MG63 (cell line): ENCODE measurements at places on chromosomes 6 and 20.

GRCh38 chr6:53879608-53880007 lies 84.8 kb downstream of the LRRC1 start:
- DNase-seq = no peak

- DNase-seq = no peak
Measured at GRCh38 chr6:24768361-24768760, 6.4 kb upstream of the GMNN start.

DNA sequence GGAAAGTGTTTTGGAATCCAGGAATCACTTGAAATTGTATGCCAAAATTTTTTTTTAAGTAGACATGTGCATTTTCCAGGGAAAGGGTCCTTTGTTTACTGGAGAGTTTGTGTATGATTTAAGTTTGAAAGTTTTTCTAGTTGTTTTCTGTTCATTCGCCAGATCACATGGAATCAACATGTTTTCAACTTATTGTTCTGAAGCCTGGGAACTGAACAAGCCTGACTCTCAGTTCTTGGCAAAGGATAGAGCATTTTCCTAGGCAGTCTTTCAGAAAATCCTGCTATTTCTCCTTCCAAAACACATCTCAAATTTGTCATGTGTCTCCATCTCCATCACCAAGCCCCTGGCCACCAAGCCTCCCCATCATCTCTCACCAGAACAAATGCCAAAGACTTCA lies 374.8 kb downstream of the MAFB start:
- no peak for DNase-seq

DNA sequence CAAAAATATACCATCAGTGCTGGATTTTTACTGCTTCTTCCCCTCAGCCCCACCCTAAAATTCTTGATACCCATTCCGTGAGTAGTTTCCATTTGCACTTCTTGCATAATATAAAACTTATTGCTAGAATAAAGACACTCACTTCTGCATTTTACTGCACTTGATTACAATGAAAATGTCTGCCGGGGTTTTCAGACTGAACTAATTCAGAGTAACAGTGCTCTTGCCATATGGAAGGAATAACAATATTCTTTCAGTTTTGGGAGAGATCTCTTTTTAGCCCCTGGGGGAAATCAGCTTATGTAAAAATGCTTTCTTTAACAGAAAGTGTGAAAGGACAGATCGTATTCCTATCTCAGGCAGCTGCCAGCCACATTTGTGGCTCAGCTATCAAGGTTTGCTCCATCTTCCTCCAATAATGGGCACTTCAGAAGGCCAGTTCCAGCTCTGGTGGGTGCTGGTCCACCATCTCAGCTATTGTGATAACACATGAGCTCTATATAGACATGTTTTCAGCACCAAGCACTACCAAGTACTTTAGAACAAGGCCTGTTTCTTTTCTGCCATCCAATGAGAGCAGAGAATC lies 8.9 kb downstream of the SMLR1 start:
- DNase-seq = no peak

- no peak for DNase-seq
Measured at GRCh38 chr6:132817554-132818403, 3.4 kb downstream of the RPS12 start.

DNA sequence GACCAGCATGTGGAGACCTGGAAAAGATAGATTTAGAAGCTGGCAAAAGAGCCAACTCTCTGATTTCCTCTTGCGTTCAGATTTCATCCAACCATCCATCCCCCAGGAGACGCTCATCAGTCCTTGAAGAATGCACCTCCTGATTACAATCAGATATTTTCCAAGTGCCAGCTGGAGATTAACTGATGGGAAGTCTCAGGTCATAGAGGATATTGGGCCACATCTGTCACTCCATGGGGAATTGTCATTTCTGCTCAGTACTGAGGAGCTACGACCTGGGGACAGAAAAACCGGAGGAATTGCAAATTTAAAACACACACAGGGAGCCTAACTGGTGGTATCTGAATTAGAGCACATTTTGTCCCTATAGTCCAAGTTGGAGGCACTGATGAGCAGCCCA lies 496.2 kb upstream of the SULF2 start:
- no peak for DNase-seq

GRCh38 chr20:54585217-54585616 lies 109.8 kb downstream of the DOK5 start:
- no peak for DNase-seq

- no peak for DNase-seq
Measured at GRCh38 chr6:167296902-167297301, 5.8 kb downstream of the UNC93A start.

- DNase-seq = no peak
Measured at GRCh38 chr20:37796121-37796520, 102.3 kb downstream of the CTNNBL1 start.

- no peak for DNase-seq
Measured at GRCh38 chr6:31669676-31670075, at the start of gene LY6G5B. TSS of gene LY6G5B (plus strand) at chr6:31669976. CDS start at chr6:31670951, 975 bp downstream.

DNA sequence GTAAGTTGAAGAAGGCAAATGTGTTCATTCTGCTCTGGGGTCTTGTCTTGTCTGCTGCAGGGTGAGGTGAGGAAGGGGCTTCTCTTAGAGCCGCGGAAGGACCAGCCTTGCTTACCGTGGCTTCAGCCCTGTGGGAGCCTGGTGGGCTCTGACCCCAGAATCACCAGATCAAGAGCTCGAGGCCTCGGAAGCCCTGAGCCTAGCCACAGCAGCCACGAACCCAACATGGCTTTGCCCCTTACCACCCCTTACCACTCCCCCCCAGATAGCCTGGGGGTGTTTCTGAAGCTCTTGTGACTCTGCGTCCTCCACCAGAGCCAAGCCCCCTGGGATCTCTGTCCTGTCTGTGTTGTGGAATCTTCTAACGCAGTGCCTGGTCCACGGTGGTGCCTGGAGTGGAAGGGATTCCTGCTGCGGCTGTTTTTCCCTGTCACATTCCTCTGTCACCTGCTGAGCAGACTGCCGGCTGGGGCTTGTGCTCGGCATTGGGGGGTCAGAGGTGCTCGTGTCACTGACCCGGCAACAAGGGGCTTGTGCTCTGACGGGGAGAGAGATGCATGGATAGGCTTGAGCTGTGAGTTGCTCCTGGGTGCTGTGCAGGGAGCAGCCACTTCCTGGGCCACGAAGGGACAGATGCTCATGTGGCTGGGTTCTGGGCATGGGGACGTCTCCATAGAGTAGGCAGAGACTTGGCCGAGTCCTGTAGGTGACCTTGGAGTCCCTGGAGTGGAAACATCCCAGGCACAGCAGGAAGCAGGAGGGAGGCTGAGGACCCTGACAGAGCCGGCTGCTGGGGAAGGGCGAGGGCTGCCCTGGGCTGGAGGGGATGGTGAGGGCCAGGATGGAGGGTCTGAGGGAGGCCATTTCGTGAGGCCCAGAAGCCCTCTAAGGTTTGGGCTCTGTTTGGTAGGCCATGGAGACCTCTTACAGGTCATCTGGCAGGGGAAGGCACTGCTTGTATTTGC lies 316.0 kb downstream of the QKI start:
- no peak for DNase-seq

DNA sequence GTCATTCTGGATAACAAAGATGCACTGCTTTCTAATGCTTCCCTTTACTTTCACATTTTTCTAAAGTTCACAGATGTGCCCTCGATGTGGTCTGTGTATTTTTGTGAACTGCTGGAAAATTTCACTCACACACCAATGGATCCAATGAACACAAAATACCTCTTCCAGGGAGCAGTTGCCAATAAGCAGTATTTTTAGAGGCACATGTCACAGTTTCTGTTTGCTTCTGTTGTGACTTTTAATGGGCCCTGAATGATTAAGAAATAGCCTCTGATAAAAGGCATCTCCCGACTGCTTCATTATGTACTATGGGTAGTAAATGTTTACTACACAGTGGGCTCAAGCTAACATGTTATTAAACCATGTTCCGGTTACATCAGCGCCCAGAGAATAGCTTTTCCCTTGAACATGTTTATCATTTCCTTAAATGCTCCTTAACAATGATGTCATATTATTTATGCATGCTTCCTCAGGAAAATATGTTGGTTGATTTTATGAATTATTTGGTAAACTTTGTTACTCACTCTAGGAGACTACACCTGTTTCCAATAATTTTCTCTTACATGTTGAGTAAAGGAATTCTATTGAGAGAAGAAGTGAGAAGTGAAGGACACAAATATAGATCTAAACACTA lies 188.0 kb downstream of the KCNQ5 start:
- DNase-seq = no peak

- DNase-seq = no peak
Measured at GRCh38 chr20:35398660-35399144, 13.1 kb downstream of the UQCC1 start.

DNA sequence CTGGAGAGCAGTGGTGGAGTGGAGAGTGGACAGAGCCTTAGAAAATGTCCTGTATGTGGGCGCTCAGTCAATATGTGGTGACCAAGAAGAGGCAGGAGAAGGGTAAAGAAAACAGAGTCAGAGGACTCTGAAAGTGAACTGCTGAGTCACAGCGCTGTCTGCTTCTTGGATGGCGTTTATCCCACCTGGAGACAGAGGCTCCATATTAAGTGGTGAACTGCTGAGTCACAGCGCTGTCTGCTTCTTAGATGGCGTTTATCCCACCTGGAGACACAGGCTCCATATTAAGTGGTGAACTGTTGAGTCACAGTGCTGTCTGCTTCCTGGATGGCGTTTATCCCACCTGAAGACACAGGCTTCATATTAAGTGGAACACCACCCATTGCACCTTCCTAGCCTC lies 119.3 kb upstream of the RALGAPA2 start:
- DNase-seq = no peak

- no peak for DNase-seq
Measured at GRCh38 chr6:159152782-159153181, 16.4 kb upstream of the FNDC1 start.

DNA sequence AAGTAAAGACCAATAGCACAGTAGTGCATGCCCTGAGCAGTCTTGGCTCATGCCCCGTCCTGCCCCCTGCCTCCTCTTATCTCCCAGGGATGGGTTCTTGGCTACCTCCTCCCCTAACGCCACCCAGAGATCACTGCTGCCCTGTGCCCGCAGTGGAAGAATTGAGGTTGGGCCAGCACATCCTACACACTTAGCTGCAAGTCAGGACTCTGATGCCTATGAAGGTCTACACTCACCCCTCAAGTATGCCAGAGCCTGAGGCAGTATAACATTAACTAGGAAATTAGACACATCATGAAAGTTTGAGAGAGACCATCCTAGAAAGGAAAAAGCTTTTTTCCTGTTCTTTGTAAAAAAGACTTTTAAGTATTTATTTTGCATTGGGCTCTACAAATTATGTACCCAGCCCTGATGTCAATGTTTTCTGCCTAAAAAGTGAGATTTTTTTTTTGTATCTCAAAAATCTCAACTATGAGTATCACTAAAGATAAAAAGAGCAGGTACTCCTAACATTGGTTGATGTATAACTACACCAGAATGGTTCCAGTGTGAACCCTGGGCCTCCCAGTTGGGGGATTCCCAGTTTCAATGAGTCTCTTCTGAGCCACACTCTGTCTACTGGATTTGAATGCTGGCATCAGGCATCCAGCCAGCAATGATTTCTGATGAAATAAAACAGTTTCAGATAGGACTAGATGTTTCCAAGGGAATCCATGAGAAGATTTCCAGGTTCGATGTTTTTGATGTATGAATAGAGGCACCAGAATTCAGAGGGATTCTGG lies 115.4 kb downstream of the ISM1 start:
- DNase-seq = peak; percentile 69

DNA sequence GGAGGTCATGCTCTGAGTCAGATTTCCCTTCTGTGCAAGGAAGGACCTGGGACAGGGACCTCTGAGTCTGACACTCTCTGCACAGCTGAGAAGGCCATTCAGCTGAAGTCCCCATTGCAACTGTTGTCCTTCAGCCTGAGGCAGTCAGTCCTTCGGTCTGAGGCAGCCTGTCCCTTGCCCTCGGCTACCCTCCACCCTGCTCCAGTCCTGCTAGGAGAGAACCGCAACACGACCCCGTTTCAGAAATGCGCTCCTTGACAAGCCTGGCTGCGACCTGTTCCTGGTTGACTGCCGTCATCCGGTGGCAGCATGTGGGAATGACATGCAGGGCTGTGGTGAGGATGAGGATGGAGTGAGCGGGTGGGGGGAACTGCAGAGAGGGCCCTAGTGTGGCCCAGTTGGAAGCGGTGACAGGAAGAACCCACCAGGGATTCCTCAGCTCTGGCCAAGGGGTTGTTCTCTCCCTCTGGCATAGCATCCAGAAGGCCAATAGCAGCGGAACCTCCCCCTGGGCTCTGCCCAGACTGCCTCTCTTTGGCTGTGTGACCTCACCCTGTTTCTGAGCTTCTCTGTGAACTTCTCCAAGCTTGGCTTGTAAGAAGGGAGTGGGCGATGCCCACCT lies 40.3 kb upstream of the ANGPT4 start:
- peak; percentile 39 for DNase-seq

DNA sequence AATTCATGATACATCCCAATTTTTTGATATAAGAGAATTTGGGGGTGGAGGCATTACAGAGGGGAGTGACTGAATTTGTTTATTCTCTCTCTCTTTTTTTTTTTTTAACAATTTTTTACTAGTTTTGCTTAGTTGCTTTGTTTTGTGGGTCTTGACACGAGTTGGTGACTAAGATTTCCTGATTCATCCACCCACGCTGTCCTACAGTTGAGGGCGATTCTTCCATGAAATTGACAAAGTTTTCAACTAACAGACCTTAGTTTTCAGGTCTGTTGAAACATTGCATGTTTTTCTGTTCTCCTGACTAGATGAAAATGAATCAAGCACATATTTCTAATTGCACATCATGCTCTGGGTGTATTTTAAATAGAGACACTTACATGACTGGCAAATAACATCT lies 613.8 kb downstream of the TFAP2B start:
- no peak for DNase-seq

DNA sequence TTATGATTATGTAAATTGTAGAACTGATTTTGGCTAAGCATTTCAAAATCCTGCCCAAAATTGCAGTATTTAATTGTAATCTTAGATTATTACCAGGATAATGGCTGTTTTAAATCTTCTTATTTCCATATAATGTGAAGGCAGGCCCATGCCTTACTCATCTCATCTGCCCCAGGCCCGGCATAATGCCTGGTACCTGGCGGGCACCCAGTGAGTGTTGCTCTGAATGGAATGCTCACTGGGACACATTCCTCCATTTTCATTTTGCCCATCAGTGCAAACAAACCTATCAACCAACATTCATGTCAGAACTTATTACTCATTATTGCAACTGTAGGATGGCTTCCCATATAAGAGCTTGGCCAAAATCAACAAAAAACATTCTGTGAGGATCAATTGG lies 22.8 kb downstream of the SAMD5 start:
- DNase-seq = peak; percentile 90

DNA sequence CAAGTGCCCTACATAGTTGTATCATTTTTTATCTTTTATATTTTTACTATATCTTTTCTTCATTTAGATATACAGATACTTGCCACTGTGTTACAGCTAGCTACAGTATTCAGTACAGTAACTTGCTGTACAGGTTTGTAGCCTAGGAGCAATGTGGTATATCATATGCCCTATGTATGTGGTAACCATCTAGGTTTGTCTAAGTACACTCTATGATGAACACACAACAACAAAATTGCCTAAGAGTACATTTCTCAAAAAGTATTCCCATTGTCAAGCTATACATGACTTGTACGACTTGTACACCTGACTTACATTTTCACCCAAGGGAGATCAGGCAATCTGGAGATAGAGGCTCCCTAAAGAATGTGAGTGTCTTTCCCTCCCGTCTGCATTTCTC lies 8.2 kb downstream of the ELOVL5 start:
- DNase-seq = no peak
